AML-193 (cell line): ENCODE measurements at places on chromosomes 7 and 10.

DNA sequence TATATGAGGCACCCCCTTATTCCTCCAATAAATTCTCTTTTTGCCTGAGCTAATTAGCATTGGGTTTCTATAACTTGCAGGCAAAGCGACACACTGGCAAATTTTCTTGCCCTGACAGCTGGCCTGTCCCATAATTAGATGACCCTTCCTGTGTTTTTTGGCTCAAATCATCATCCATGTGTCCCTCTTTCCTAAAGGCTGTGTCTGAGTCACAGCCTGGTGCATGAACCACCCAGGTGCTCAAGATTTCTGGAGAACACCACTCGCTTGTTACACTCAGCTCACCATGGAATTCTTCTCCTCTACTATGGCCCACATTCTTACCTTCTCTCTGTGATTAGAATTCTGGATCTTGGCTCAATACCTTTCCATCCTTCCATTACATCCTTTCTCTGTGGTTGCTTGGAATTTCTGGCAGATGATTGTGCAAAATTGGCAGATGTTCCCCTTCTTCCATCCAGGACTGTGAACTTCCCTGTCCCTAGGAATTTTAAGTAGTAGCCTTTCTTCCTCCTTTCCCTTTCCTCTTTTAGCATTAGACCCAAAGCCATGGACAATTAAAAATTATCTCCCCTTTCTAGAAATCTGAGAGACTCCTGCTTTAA lies 116.0 kb upstream of the ANKRD1 start:
- DNase-seq, result no peak

DNA sequence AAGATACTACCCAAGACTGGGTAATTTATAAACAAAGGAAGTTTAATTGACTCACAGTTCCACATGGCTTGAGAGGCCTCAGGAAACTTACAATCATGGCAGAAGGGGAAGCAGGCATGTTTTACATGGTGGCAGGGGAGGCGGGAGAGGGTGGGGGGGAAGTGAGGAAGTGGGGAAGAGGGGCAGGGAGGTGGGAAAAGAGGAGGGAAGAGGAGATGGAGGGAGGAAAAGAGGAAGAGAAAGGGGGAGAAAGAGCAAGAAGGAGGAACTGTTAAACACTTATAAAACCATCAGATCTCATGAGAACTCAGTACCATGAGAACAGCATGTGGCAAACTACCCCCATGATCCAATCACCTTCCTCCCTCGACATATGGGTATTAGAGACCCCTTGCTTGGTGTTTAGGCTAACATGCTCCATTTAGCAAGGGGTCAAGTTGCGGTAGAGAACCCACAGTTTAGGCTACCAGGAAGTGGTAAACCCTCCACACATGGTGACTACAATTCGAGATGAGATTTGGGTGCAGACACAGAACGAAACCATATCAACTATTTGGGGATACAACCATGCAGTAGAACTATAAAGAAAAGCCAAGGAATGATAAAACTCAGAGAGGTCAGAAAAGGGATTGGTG lies 3.5 kb upstream of the LMBR1 start:
- DNase-seq, result no peak

DNA sequence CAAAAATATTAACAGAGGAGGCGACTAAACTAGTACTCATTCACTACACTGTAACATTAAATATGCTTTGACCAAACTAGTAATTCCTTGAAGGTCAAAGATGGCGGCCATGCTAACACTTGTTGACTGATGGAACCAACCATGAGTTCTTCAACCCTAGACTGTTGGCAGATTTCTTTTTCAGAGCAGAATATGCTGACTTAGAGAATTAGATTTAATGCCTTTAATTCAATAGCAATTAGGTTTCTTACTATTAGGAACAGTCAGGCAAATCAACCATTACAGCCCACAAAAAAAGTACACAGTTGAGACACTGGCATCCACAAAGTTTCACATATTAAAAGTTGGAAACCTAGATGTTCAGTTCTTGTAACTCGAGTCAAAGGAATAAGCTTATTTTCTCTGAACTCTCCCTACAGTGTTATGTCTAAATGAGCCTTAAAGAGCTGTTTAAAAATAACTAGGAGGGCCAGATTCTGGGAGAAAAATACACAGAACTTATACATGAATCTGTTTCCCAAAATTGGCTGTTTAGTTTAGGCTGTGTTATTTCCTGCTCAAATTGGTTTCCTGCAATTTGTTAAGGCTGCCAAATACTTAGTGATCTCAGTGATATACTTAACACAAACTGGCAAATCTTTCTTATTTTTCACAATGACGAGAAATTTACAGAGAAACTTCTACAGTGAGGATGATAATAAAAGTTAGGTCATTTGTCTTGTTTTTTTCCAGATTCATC lies 17.6 kb downstream of the CHCHD3 start:
- DNase-seq, result no peak

GRCh38 chr10:64444163-64444562 lies 923.0 kb downstream of the REEP3 start:
- no peak for DNase-seq

GRCh38 chr10:127299956-127300689 lies 103.7 kb upstream of the INSYN2A start:
- DNase-seq, result no peak

GRCh38 chr7:142602183-142602582 lies 147.1 kb upstream of the PRSS1 start:
- no peak for DNase-seq

- DNase-seq, result no peak
Observed at GRCh38 chr7:105011141-105011830, 2.7 kb upstream of the KMT2E start.

GRCh38 chr10:63666836-63667383 lies 145.7 kb downstream of the REEP3 start:
- DNase-seq, result no peak

DNA sequence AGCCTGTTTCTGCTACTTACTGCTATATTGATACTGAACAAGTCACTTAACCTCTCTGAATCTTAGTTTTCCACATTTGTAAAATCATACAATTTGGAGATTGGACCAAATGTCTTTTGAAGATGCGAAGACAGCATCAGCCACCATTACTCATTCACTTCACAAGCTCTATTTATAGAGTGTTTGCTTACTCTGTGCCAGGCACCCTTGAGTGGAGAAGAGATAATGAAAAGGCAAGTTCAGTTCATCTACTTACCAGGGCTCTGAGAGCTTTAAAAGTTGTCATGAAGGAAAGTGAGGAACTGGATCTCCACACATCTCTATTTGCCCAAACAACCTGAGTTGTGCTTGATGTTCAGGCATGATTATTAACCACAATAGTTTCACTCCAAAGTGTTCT lies 277.5 kb downstream of the CSTF2T start:
- no peak for DNase-seq

- DNase-seq, result no peak
Observed at GRCh38 chr7:34846976-34847375, 189.0 kb downstream of the NPSR1 start.
